ENCODE measurements at places on chromosomes 11 and 22.

DNA sequence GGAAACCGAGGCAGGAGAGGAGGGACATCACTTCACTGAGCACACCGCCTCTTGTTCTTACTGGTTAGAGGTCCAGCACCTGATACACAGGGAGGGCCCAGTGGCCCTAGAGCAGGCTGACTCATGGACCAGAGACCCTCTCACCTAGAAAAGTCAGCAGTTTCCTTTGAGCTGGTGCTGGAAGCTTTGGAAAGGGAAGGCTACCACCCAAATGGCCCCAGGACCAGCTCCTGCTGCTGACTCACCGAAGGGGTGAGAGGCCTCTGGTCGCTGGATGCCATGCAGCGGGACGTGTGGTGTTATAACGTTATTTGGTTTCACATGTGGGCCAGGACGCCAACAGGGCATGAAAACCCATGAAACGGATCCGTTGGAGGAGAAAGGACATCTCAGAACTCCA is 3.8 kb downstream of the NADSYN1 start:
- no peak for DNase-seq

DNA sequence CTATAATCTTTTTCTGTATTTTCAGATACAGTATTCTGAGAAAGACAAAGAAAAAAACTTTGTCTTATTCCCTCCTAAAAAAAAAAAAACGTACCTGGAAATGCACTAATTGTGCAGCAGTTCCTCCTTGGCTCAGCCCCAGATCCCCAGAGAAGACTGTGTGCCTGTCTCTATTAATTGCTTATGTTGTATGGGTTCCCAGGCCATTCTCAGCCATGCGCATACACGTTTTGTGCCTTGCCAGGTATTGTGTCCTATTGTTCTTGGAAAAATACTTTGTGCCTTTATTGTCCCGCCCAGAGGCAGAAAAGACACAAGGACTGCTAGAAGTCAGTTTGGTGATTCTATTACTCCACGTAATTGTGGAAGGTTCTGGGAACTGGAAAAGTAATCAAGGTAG is 91.2 kb downstream of the PIWIL4 start:
- no peak for DNase-seq

DNA sequence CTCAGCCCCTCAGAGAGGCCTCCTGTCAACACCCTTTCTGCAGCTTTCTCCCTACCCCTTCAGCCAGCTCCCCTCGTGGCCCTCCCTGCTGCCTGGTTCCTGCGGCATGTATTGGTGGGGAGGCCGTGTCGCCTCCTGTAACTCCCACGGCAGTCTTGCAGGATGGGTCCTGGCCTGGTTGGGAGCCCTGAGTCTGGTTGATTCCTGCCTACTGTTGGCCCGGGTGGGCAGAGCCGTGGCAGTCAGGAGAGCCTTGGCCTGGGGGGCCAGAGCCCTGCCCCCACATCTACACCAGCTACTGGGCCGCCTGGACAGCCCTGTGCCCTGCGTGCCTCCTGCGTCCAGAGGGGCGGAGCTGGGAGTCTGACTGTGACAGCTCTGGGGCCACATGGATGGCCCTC is 30.3 kb upstream of the GRAMD4 start:
- DNase-seq, result no peak

- no peak for DNase-seq
Measured at GRCh38 chr11:31827455-31828206, 16.5 kb upstream of the PAX6 start.

GRCh38 chr22:48135592-48135991 is 1373.1 kb downstream of the TBC1D22A start:
- no peak for DNase-seq

DNA sequence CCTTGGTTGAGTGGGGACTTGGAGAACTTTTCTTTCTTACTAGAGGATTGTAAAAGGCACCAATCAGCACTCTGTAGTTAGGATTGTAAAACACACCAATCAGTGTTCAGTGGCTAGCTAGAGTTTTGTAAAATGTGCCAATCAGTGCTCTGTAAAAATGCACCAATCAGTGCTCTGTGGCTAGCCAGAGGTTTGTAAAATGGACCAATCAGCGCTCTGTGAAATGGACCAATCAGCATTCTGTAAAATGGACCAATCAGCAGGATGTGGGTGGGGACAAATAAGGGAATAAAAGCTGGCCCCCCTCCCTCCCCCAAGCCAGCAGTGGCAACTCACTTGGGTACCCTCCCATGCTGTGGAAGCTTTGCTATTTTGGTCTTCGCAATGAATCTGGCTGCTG is 5.5 kb upstream of the DRG1 start:
- no peak for DNase-seq

All from germinal center (tissue), 1 donor.